ENCODE measurements at places on chromosomes 6 and 20.

GRCh38 chr20:24971376-24972101 lies 21.0 kb downstream of the APMAP start:
- DNase-seq = no peak

- no peak for DNase-seq
Observed at GRCh38 chr20:59035381-59035780, 3.2 kb upstream of the ATP5F1E start.

DNA sequence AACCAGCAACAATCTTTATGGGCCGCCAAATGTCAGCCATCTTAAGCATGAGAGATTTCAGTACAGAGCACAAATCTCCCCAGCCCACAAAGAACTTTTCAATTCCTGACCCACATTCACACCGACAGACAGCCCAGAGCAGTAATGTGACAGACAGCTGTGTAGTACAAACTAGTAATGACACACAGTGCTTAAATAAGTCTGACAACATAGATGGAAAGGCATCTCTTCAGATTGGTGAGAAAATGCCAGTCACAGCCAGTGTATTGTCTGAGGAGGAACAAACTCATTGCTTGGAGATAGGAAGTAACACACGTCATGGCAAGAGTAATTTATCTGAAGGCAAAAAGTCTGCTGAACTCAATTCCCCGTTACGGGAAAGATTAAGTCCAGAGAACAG lies 36.0 kb downstream of the KIZ start:
- DNase-seq = no peak

DNA sequence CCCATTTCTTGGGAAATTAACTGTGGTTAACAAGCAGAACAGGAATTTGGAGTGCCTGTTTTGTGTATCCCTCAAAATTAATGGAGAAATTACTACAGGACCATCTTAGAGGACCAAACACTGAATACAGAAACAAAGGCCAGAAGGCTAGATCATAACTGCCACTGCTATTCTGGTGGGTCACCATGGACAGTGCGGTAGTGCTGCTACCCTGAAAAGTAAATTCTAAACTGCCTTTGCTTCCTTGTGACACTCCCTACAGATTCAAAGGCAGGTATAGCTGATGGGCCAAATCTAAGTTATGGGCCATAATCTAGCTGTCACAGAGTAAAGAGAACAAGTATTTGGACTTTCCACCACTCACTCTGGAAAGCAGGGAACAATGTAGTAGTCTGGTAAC lies 575.8 kb upstream of the ADGRB3 start:
- no peak for DNase-seq

DNA sequence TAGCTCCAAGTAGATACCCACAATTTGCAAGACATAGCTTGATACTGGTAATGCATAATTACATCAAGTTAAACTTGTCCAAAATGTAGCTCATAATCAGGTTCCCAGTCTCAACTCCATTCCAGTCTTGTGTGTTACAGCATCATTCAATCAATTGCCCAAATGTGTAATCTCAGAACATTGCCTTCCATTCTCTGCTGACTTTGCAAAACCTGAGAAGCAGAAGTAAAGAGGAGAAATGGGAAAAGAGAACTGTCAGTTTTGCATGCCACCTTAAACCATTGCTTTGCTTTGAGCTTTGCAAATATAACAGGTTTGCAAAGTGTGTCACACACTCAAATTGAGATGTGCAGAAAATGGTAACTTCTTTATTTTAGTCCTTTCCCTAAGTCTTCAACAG lies 40.3 kb upstream of the CNKSR3 start:
- no peak for DNase-seq

- DNase-seq = peak; percentile 17
Observed at GRCh38 chr6:158109748-158110147, 58.3 kb downstream of the SERAC1 start.

DNA sequence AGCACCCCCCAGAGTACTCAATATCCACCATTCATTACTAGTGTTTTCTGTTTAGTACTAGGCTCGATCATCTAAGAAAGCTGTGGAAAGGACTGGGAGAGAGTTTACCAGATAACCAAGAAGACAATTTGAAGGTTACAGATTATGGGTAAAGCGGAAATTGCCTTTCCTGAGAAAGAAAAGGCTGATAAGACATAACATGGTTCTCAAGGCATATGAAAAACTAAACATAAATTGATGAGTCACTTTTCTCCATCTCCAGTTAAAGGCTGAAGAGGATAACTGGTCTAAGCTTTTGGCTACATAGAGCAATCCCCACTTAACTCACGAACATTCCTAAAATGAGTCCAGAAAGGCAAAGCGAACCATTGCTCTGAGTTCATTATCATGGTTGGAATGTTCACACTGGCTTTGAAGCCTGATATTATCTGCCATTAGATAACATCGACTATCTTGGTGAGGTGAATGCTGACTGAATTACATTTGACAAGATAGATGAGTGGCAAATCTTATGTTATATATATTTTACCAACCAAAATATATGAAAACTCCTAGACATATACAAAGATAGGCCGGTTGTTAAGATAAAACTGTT lies 65.8 kb downstream of the BTBD9 start:
- peak; percentile 7 for DNase-seq

DNA sequence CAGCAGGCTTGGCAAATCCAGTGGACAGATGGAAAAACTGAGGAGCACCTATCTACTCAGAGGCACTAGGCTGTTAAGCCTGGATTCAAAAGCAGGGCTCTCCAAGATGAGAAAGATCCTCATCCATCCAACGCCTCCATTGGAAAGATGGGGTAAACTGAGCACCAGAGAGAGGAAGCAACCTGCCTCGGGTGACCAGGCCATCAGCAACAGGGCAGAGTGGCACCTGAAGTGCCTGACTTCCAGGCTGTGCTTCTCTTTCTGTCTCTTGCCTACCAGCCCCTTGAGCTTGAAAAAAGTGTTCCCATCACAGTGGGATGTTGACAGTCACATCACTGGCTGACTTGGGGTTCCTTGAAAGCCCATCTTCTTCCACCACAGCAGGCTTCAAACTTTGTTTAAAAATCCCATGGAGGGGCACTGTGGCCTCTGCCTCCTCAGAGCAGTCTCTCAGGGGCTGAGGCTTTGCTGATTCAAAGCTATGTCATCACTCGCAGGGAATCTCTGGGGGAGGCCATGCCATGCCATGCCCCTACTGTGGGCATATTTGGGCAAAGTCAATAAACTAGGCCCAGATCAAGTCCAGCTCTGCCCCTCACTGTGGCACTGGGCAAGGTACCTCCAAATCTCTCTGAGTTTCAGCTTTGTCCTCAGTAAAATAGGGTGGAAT lies 44.8 kb upstream of the TGM2 start:
- no peak for DNase-seq

GRCh38 chr6:116661594-116661993 lies 7.0 kb downstream of the ZUP1 start:
- no peak for DNase-seq

DNA sequence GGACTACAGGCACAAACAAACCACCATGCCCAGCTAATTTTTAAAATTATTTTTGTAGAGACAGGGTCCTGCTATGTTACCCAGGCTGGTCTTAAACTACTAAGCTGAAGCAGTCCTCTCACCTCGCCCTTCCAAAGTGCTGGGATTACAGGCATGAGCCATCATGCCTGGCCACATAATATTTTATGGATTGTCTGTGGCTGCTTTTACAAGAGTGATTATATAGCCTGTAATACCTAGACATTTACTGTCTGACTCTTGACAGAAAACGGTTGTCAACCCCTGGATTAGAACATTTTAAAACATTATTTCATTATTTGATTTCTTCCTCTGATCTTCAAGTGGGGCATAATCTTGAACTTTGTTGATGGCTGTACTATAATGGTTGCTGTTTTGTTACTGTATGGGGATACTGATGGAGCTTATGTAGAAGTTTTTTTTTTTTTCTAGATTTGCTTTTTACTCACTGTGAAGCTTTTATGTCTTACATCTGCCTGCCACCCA lies 14.3 kb downstream of the PARD6B start:
- no peak for DNase-seq

GRCh38 chr6:40336296-40336695 lies 250.9 kb downstream of the LRFN2 start:
- no peak for DNase-seq

DNA sequence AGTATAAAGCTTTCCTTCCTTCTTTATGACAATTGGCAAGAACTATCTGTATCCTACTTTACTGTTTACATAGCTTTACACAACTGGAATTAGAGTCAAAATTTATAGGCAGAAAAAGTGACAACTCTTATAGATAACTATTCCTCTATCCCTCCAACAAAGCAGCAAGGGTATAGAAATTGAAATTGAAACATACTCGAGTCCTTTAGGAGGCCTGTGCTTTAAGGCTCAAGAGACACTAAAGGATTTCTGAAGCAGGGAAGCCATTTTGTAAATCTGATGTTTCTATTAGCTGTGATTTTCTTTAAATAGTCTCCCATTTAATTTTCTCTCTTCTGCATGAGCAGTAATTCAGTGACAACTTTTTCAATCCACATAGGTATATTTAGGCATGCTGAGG lies 567.6 kb upstream of the MAN1A1 start:
- no peak for DNase-seq

DNA sequence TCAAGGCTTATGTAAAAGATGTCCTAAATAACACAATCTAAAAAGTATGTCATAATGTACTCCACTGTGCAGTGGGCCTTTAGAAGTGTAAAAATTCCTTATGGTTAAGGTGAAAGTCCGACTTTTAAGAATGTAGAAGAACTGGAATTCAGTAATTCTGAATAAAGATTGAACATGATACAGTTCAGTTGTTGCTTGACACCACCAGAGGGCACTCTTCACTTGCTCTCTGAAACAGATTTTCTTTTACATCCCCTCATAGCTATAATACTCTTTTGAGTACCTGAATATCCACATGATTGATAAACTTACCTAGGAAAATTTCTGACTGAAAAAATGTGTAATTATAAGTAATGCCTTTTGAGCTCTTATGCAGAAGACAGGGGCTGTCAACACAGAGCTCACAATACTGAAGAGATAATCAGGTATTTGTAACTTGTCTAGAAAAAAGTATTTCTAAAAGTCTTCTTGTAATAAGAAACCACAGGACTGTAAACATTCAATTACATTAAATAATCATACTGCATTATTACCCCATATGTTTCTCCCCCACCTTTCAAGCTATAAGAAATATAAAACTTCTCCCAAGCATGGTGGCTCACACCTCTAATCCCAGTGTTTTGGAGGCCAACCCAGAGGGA lies 92.1 kb downstream of the POPDC3 start:
- DNase-seq = peak; percentile 52

DNA sequence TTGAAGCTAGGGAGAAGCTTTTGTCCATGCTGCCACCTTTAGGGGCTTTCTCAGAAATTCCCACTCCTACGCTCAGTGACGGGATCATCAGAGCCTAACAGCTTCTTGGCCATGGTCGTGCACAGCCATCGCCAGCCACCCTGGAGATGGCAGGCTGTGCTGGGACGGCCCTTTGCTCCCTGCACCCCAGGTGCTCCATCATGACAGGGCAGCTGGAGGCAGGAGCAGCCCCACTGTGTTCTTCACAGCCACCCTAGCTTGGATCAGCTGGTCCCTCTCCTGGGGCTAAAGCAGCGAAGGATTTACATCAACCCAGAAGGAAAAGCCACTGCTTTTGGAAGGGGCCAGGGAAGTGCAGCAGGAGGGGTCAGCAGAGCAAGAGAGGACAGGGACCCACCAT lies 235.9 kb downstream of the LY86 start:
- no peak for DNase-seq

GRCh38 chr20:50690650-50691572 lies at the start of gene RIPOR3:
Gene RIPOR3, minus strand, starts transcription at chr20:50691542. Its CDS starts 414 bp downstream, at chr20:50691128.
- DNase-seq = no peak

- no peak for DNase-seq
Observed at GRCh38 chr6:97306544-97307320, 23.7 kb upstream of the MMS22L start.

GRCh38 chr20:18831830-18832499 lies 18.4 kb downstream of the SCP2D1 start:
- peak; percentile 18 for DNase-seq

- DNase-seq = no peak
Observed at GRCh38 chr20:17935186-17935585, 33.4 kb downstream of the SNX5 start.

DNA sequence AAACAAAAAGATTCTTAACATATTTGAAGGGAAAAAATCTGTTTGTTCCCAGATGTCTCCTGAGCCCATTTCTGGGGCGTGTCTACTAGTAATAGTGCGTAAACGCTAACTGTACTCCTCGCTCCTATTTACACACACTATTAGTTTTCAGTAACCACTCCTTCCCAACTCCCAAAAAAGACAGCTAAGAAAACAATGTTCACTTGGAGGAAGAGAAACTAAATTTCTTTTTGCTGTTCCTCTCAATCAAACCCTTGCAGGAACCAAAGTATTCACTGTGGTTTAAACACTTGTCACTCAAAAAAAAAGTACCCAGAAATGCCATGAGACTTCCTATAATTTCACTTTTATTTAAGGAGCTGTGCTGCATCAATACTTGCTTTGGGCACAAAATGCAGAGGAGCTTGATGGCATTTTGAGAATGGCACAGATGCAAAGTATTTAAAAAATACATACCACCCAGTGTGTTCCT lies 118.2 kb downstream of the BACH2 start:
- no peak for DNase-seq

DNA sequence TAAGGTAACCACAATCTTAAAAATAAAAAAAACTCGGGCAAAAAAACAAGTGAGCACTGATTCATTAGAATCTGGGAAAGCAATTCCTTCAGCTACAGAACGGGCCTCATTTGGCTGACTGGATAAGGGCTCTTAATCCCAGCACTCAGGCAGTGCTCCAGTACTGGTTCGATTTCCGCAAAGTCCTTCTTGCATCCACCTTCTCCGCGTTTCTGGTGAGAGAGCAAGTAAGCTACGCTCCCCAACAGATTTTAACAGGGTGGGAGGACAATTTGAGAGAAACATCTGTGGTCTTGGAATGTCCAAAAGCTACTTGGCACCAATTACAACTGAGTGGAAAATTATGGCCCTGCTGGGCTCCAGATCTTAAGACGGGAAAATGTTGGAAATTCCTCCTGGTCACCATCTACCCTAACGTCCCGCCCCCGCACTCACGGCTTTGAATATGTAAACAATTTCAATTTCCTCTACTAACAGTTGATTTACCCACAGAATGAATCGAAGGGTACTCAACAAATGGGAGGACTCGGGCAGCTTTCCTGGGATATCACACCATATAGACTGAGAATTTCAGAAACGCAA lies 18.1 kb upstream of the ZSCAN9 start:
- DNase-seq = no peak

DNA sequence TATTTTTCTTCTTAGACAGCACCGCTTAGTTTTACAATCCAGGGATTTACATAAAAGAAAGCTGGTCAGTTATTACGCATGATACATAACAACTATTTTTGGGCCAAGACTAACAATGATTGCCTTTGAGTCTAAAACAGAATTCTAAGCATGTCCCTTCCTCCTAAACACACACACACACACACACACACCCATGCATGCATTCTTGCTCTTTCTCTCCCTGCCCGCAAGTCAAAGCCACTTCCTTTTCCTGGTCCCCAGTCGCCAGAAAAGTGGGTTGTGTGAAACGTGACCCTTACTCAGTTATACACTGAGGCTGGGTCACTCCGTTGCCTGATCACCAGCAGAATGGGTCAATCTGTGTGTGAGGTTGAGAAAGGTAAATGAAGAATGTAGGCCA lies 31.4 kb downstream of the FYN start:
- DNase-seq = peak; percentile 57

DNA sequence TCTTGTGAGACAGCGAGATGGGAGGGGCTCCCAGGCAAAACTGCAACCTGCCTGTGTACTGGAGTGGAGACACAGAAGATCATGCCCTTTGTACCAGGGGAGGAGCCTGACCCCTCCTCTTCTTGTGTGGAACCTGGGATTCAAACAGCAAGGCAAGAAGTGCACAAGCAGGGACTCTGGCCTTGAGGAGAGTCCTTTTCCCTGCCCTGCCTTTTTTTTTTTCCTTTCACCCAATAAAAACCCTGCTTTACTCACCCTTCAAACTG lies 251.8 kb upstream of the OPRM1 start:
- DNase-seq = no peak
